Activated CD4-positive, alpha-beta T cell treated with anti-CD3 and anti-CD28 coated beads for 4 hours (primary cell): ENCODE measurements at places on chromosomes 7 and 10.

DNA sequence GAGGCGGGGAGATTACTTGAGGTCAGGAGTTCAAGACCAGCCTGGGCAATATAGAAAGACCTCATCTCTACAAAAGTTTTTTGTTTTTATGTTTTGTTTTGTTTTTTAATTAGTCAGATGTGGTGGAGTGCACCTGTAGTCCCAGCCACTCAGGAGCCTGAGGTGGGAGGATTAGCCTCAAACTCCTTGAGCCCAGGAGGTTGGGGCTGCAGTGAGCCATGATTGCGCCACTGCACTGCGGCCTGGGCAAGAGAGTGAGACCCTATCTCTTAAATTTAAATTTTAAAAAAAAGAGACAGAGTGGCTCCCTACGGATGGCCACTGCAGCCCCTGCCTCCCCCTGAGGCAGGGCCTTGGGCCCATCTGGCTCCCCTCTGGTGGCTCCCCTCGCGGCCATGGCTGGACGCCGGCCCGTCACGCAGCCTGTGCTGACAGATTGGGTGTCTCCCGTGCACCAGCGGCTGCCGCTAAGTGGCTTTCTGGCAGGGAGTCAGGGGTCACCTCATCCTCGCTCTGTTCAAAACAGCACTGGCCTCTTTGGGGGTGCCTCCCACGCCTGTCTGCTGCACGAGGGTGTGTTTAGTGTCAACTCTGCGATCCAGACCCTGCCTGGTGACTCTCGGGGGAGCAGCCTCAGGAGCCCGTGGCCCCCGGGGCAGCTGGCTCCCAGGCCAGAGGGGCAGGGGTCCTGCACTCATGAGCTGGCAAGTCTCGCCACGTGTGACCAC, 44.4 kb upstream of the ELN start:
- no peak for DNase-seq

GRCh38 chr7:149731207-149731955, 42.0 kb downstream of the ZNF467 start:
- DNase-seq: no peak

DNA sequence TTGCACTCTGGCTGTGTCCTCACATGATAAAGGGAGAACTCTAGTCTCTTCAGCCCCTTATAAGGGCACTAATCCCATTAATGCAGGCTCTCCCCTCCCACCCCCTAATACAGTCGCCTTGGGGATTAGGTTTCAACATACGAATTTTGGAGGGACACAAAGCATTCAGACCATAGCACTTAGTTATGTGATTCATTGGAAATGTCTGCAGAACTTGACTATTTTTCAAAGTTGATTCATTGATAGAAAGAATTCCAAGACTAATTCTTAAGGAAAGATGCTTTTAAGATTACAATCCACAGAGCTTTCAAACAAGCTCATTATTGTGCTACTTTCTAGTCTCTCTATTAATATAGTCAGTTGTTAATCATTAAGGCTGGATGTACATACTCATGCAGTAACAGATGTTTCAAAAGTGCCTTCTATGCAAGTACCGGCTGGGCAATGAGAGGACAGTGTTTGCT, 85.3 kb upstream of the RPA3 start:
- DNase-seq: no peak

DNA sequence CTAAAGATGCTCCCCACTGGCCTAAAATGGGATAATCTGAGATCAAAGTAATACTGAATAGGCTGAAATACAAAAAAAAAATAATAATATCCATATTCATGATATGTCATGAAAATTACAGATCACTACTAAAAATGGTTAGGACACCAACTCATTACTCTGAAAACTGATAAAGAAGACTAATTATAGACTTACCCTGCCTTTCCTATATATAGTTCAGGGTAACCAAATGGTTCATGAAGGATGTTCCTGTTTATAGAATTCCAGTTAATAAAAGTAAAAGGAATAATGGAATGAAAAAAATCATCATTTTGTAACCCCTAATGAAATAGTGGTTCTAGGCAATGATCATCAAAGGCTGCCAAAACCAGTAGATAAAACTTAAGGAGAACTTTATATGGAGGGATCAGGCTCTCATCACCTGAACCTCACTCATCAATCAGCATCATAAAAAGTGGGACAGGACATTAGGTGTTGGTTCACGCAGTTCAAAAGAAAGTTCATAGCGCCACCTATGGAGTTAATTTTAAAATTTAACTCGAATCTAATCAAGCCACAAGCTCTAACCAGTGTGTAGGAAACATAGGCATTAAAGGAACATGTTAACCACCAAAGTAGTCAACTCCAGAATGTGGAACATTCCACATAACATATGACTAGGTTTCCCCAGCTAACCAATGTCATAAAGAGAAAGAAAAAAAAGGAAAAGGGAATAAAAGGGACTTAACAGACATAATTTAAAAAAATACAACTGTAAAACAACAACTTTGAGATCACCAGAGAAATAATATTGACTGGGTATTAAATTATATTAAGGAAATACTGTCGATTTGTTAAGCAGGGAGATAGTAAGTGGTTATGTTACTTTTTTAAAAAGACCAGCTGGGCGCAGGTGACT, 35.7 kb downstream of the P4HA1 start:
- no peak for DNase-seq

GRCh38 chr10:31383810-31384588, 65.0 kb downstream of the ZEB1 start:
- no peak for DNase-seq

GRCh38 chr10:74451127-74451829, 300.3 kb downstream of the ADK start:
- no peak for DNase-seq
